ENCODE measurements at places on chromosomes 4 and X.

- DNase-seq: no peak
Measured at GRCh38 chr4:99436462-99436861, 1.3 kb upstream of the ADH7 start.

GRCh38 chr4:166169111-166169510 lies 296.1 kb downstream of the TLL1 start:
- peak; percentile 54 for DNase-seq

GRCh38 chr4:180717451-180718033 lies 1525.7 kb upstream of the TENM3 start:
- DNase-seq: no peak

DNA sequence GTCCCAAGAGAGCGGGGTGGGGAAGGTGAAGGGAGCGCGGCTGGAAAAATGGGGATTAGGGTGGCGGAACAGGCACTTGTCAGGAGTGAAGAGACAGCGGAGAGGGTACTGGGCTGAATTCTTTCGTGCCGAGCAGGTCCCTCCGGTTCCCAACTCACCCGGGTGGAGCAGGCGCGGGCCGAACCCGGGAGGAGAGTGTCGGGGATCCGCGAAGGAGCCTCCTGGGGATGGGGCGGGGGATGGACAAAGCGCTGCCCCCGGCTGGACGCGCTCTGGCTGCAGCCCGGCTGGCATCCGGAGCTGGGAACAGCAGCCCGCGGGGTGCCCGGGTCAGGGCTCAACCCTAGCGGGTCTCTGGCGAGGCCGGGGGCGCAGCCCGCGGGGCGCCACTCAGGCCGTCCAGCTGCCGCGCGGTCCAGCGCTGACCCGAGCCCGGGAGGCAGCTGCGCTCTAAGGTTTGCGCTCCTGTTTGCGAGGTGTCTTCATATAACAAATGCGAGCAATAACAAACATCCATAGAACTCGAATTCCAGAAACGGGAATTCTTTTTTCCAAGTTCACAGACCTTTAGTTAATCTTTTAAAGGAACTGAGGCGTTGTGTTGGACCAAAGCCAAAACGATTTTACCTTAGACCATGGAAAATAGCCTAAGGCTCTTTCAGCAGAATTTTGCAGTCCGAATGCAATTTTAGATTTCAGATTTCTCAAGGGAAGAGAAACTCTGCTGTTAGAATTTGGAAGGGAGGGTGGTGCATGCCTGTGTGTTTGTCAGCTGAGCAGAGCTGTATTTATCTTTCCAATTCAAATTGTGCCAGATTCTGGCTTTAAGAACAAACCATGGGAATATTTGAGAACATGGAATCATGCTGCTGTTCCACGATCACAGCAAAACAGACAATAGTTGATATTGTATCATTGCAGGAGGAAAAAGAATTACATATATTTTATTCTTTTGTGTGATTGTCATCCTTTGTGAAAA lies 744 bp downstream of the NPY5R start:
- no peak for DNase-seq

- no peak for DNase-seq
Measured at GRCh38 chrX:148600581-148600980, 100.2 kb downstream of the AFF2 start.

DNA sequence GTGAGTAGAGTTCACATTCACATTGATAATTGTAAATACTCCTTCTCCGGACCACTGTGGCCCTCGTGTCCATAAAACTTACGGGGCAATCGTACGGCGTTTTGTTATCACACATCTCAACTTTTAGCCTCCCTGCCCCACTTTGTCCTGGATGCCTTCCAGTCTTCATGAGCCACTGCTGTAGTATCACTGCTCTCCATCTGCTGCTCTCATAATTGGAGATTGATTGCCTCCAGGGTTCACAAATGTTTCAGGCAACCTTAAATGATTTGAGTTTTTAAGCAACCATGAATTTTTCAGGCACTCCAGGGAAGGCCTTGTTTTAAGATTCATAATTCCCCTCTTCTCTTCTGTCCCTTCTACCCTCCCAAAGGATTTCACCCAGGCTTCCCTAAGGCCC lies 28.4 kb downstream of the ALPK1 start:
- no peak for DNase-seq

- peak; percentile 57 for DNase-seq
Measured at GRCh38 chr4:102696758-102697157, 64.0 kb downstream of the MANBA start.

- DNase-seq: no peak
Measured at GRCh38 chr4:170231377-170231776, 141.6 kb upstream of the AADAT start.

DNA sequence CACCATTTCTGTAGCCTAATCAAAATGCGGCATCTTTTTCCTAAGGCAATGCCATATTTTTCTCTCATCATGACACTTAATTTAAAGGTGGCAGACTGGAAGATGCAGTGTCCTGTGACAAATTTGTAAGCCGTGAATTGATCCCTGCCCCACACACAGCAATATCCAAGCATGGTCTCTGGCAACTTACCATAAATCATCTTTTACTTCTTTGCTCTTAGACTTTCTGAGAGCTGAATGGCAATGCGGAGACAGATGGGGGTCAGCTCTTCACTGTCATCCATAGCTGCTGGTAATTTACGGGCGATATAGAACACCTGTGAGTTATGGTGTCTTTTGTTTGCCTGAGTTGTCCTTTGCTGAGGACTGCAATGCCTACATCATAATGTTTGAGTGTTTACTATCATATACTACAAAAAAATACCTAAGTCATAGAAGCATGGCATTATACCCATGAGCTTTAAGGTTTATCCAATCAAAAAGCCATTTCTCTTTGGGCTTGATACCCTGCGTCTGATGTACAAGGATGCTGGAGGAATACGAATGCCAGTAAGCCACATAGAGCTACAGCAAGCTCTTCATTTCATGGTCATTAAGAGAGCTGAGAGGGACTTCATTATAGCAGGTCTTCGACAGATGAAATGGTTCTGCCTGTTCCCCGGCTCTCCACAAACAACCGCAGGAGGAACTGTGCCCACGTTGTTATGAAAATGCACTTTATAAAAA lies 148.1 kb downstream of the TRIML1 start:
- no peak for DNase-seq

GRCh38 chr4:184331268-184331995 lies 113.8 kb upstream of the ENPP6 start:
- DNase-seq: no peak

- DNase-seq: no peak
Measured at GRCh38 chrX:130039847-130040246, 57.4 kb downstream of the BCORL1 start.

- peak; percentile 66 for DNase-seq
Measured at GRCh38 chr4:80153874-80154544, 43.3 kb upstream of the PRDM8 start.

DNA sequence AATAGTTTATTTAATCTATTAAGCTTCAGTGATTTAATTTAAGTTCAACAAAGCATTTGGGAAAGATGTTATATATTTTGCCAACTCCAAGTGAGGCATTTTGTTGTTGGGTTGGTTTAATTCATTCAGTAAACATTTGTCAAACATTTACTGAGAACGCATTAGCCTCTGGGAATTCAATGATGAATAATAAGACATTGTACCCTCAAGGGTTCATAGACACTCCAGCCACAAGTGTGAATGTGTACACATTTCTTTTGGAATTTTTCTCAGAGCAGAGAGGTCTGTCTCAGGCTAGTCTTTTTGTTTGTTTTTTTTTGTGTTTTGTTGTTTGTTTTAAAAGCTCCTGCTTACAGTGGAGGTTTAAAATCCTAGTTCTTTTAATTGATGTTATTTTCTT lies 203.9 kb downstream of the SOWAHB start:
- no peak for DNase-seq

DNA sequence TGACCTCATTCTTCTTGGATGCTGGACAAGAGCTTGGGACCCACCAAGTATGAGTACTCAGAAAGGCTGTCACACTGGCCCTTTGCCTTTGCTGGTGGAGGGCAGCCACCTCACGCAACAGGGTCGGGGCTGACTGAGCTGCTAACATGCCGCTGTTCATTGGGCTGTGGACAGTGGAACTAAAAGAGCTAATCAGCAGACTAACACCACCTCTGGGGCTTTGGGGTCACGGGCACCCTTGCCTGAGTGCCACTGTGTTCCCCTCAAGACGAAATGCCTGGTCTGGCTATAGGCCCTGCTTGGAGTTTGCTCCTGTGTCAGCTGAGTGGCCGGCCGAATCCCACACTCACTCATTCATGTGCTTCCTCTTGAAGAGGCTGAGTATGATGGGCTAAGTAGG lies 559.6 kb downstream of the SPRY1 start:
- DNase-seq: no peak

DNA sequence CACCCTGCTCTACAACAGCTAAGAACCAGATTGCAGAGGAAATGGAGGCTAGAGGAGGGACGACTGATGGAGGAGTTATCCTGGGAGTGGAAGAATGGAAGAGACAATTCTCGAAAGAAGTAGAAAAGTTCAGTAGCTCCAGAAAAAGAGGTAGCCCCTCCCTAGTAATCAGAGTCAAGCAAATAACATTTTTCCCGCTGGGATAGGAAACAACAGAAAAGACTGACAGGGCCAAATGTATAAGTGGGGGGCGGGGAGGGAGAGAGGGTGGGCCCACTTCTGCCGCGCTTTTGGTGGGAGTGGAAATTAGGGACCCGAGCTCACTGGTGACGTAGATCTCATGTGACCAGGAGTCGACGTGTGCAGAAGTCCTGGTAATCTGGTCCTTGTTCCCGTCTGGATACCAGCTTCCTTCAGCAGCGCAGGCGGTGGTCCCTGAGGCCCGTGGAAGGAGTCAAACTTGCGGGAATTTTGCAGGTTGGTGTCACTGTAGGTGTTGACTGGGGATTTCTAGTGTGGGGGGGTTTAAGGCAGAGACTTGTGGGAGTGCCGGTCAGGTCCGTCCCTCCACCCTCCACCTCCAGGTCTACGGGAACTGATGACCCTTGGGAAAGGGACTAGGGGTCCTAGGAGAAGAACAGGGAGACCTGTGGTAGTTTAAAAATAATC lies at the start of gene TCEAL9:
TSS of gene TCEAL9 (plus strand) at position 377 of the 669 bp plus-strand sequence. CDS start 1,179 bp downstream, outside the sequence.
- peak; percentile 91 for DNase-seq

DNA sequence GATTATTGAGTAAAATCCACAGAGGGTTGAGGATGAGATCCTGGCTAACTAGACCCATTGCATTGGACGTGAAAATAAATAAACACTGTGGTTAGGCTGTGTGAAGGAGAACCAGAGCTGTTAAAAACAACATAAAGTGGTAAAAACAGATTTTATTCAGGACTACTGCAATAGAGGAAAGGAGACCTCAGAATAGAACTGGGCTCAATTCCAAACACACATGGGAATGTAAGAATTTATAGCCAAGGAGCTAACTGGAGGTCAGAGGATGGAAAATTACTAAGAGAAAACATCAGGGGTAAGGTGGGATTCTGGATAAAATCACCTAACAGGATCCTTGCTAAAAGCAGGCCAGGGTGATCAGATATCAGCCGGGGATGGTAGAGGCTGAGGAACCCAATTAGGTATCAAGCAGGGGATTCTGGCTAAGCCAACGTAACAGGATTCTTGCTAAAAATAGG lies 112.4 kb downstream of the RNF150 start:
- DNase-seq: peak; percentile 26

DNA sequence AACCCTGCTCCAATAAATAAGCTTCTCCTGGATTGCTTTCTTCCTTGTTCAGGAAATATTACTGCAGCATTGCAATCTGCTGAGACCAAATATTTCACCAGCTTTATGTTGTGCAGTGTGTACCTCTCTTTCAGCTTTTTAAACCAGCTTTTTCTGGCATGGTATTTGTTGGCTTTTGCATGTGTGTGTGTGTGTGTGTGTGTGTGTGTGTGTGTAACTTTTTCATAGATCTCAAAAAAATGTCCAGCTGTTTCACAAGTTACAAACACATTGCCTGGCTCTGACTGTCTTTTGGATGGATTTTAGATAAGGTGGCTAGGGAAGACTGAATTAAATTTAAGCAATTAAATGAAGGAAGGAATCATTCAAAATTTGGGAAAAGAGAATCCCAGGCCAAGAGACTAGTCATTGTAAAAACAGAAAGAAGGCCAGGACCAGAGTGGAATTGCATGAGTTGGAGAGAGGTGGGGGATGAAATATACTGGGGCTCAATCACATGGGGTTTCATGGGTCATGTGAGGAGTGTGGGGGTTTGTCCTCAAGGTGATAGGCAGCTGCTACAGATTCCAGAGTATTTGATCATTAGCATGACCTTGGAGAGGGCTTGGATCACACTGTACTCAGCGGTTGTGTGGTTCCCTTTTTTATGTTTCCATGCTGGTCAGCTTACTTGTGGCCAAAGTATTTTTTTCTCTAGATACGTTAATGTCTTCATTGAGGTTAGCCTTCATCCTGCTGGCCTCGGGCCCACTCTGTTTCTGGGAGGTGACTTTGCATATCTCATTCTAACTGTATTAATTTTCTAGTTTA lies 357.7 kb upstream of the BOD1L1 start:
- peak; percentile 83 for DNase-seq

DNA sequence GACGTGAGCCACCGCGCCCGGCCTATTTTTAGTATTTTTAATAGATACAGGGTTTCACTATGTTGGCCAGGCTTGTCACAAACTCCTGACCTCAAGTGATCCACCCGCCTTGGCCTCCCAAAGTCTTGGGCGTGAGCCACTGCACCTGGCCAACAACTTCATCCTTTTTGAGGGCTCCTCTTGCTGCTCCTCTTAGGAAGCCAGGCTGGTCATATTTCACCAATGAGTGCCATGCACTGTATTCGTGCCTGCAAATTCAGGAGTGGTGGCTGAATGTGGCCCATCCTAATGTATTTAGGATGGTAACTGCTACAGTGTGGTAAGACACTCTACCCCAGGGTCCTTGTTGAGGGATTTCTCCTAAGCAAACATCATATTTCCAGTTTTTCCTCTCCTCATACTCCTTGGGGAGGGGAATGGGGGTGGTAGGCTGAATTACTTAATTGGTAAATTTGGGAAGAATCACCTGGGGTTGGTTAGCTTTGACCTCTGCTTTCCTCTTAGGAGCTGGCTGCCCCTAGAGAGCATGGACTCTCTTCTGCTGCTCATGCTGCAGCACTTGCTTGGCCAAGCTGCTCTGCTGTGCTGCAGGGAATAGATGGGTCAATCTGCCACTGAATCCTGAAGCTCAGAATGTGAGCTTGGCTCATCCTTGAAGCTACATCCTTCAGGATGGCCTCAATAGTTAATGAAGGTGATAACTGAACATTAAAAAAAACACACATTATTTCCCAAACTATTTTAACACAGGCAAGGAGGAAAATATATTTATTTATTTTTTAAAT lies 167.4 kb downstream of the HS3ST1 start:
- no peak for DNase-seq

DNA sequence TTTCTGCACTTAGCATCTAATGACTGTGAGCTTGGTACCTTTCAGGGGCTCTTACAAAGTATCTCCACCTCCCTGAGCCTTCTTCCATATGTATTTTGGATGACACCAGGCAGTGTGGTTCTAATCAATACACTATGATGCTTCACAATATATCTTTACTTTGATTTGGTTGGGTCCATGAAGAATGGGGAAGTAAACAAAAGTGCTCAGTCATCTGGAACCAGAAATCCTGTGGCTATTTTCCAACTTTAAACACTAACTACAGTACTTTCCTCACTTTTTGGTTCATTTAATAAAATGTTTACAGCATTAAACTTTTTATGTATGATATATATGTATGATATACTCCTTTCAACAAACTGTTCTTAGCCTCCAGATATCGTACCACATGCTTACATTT lies 216.4 kb upstream of the AFF2 start:
- no peak for DNase-seq

All from cardiac fibroblast (primary cell).